ENCODE measurements at places on chromosomes 2 and 18.

DNA sequence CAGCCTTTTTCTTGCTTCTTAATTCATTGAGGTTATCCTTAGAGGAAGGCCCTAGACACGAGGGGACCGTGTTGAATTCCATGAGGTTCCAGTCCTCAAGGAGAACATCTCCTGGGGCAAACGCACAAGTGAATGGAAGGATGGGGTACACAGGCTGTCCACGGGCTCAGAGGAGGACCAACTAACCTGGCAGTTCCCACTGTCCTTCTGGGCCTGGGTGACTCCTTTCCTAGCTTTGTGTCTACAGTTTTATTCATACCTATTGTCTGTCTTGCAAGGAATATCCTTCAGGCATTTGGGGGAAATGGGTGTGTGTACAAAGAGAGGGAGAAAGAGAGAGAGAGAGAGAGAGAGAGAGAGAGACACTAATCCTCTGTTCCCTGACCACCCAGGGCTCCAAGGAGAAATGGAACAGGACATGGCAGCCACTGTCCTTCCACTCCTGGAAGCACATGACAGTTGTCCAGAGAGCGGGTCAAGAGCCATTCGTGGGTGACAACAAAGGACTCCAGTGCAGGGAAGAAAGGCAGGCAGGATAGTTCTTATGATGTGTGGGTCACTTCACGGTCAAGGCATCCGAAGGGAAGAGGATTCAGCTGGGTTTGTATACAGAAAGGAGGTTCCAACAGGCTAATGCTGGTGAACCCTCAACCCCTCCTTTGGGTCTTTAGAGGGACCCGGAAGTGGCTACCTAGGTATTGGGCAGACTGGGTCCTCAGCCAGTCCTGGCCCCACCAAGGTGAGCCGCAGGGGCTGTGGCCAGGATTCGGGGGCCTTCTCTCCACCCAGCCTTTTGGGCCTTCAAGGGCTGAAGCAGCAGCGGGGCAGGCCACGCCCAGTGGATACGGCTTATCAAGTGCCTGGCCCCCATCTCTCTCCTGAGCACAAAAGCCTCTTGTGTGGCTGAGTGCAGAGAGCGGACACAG lies 150.6 kb downstream of the MYCN start:
- DNase-seq = no peak

DNA sequence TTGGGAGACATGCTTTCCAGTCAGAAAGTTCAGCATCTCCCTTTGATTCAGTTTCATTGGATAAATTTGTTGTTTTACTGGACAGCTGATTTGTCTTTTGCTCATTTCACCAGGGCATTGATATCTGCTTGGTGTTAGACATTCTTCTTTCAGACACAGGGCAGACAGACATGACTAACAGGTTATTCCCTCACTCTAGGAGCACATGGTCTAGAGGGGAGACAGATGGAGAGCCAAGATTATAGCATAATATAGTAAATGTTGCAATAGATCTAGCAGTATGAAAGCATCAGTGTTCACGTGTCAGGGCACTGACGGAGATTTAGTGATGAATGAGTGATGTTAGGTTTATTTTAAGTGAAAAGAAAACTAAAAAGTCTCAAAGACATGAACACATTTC lies 187.0 kb upstream of the CYRIA start:
- DNase-seq = no peak

- no peak for DNase-seq
These were observed 74.0 kb downstream of the BCL2 start for GRCh38 chr18:63245600-63245999.

DNA sequence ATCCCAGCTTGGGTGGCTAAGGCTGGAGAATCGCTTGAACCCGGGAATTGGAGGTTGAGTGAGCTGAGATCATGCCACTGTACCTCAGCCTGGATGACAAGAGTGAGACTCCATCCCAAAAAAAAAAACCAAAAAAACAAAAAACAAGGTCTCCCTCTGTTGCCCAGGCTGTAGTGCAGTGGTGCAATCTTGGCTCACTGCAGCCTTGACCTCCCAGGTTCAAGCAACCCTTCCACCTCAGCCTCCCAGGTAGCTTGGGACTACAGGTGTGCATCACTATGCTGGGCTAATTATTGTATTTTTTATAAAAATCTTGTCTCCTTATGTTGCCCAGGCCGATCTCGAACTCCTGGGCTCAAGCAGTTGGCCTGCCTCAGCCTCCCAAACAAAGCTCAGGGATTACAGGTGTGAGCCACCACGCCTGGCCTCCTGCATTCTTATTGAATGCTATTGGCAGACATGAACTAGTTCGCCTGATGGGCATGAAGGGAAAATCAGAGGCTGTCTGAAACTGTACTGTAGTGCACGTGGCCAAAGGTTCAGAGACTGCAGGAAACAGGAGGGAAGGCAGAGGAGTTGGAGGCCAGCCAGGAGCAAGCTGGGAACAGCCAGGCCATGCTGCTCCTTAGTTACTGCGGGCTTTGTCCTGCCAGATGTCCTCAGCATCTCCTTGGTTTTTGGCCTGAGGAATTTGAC lies 16.0 kb upstream of the ASXL2 start:
- no peak for DNase-seq

GRCh38 chr2:12043131-12043530 lies 296.7 kb downstream of the LPIN1 start:
- no peak for DNase-seq

GRCh38 chr18:34540897-34541296 lies 169.2 kb upstream of the DTNA start:
- no peak for DNase-seq

GRCh38 chr2:120308038-120308910 lies 37.7 kb upstream of the INHBB start:
- DNase-seq = no peak

- DNase-seq = no peak
These were observed 314.5 kb downstream of the NCKAP5 start for GRCh38 chr2:133253793-133254192.

- DNase-seq = no peak
These were observed 4.8 kb downstream of the NT5C1B start for GRCh38 chr2:18584608-18584954.

DNA sequence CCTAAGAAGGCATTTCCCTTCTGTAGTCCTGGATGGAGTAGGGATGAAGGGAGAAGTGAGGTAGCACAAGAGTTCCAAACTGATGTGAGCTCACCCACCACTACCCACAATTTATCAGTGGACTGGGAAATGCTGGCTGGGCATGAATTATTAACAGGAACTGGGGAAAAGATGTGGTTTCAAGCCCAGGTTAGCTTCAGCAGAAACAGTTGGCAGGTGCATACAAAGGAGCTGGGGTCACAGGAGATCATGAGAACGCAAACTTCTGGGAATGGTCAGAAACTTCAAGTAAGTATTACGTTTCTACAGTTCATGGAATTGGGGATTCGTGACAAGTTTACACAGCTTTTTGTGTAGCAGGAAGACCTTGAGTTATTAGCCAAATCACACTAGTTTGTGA lies 5.4 kb downstream of the CCDC141 start:
- DNase-seq = no peak

- DNase-seq = no peak
These were observed 413.0 kb downstream of the PTPRM start for GRCh38 chr18:7980136-7980535.

GRCh38 chr2:236946871-236947270 lies 138.8 kb upstream of the COPS8 start:
- DNase-seq = no peak

DNA sequence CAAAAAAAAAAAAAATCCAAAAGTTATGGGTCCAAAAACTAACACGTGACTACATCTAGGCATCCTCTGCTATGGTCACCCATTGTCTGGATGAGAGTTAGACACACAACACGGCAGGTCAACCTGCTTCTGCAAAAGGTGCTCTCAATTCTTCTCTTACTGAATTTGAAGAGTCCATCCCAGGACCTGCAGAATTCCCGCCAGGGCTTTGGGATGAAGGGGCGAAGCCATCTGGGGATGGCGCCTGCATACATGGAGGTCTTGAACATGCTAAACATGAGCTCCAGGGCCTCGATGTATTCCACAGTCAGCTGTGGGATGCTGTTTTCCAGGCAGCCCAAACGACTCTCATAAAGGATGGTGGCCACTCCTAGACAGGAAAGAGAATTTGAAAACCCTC lies 19.1 kb downstream of the CYP27C1 start:
- no peak for DNase-seq

- DNase-seq = no peak
These were observed 254.7 kb downstream of the HDAC4 start for GRCh38 chr2:239146011-239146641.

DNA sequence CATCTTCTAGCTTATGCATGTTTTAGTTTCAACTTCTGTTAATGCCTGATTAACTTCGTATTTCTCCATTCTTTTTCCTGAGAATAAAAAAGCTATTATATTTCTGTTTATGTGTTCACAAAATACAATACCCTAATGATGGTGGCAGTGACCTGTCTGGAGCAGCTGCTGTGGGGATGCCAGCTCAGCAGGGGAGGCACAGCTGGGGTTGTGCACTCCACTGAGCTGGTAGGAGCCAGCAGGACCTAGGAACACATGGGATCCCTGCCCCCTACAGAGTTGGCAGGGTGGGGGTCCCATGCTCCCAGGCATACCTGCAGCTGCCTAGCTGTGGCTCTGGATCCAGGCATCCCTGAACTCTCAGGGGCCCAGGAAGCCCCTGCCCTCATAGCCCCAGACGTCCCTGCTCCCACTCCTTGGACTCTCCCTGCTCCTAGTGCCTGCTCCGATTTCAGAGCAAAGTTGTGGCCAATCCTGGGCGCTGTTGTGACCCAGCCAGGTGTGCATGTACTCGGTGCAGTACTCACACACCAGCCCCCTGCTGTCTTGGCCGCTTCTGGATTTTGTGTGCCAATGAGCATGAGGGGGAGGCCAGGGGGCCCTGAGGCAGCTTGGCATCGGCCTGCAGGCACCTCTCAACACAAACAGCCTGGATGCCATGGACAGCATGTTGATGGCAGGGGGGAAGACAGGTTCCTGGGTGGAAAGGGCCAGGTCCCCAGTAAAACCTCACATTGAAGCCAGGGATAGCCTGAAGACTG lies 546.0 kb downstream of the ZNF804A start:
- DNase-seq = no peak

DNA sequence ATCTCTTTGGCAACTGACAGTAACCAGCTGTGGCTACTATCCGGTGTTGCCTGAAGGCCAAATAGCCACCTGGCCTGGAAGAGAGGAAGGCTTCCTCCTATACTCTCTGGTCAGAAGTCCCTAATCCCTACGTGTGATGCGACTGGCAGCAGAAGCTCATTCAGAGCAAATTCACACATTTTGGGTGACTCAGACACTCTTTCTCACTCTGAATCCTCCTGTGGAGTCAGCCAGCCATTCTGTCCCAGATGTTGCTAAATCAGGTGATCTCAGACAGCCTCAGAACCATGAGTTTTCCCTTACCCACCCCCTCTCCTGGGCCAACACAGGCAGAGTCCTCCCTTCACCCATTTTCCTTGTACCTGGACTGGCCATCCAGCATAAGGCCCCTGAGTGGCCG lies 34.7 kb downstream of the CFAP53 start:
- DNase-seq = no peak

- no peak for DNase-seq
These were observed 23.2 kb downstream of the ASB1 start for GRCh38 chr2:238449909-238450417.

- DNase-seq = no peak
These were observed 18.1 kb downstream of the TMEM185B start for GRCh38 chr2:120204945-120205670.

- no peak for DNase-seq
These were observed 70.8 kb downstream of the LRP2 start for GRCh38 chr2:169291517-169291916.

- no peak for DNase-seq
These were observed 275.3 kb downstream of the PHLPP1 start for GRCh38 chr18:62990653-62991052.

GRCh38 chr2:143705108-143705707 lies 576.0 kb downstream of the ARHGAP15 start:
- no peak for DNase-seq

GRCh38 chr2:187274146-187274545 lies 173.9 kb downstream of the CALCRL start:
- no peak for DNase-seq

DNA sequence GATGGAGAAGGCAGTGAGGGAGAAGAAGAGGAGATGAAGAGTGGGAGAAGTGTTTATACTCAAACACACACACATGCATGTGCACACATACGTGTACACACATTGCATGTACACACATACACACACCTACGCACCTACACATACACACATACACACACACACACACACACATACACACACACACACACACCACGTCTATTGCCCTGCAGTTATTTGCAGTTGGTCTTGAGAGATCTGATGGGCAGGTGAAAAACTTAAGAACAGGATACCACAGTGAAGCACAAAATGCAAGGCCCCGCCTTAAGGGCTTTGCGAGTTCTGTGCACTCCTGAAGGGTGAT lies 190.2 kb downstream of the MYCN start:
- no peak for DNase-seq

DNA sequence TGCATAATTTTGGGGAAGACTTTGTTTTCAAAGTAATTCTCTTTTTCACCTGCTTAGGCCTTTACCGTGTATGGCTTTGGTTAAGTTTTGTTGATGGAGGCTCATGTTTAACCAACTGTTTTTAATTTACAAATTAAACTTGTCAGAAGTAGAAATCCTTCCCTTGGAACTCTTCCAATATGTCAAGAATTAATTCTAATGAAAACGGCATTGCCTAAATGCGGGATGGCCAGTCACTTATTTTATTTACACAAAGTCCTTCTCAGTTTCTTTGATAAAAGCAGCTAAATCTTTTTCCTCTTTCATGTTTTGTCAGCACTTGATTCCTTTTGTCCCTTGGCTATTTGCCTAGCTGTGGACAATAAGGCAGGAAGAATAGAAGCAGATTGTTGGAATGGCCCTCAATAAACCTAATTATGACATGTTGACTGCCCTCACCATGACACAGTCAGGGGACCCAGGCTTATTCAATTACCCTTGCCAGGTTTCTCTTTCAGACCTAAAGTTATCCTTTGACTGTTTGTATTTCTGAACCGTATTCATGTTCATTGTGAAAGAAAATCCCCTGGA lies 26.3 kb downstream of the PAX3 start:
- DNase-seq = no peak

DNA sequence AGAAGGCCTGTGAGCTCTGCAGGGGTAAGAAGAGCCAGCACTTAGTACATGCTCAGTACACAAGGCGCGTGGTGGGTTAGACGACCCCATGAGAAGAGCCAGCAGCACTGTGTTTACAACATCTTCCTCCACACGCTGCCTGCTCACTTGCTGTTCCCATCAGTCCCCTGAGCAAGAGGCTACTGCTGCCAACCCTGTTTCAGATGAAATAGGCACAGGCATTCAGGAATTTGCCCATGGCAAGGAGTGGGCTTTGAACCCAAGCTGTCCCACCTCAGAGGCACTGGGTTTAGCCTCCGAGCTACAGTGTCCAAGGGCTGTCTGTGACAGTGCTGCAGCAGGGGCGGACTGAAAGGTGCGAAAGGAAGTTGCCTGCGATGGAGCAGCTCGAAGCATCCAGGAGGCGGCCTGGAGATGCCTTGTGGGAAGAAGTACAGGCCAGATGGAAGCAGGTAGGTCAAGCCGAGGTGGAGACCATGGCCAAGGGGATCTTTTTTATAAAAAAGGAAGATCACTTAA lies 121.5 kb upstream of the PXDN start:
- DNase-seq = no peak

GRCh38 chr2:233061591-233062450 lies 1.7 kb downstream of the INPP5D start:
- no peak for DNase-seq
